Activated naive CD4-positive, alpha-beta T cell treated with anti-CD3 and anti-CD28 coated beads for 36 hours (primary cell): ENCODE measurements at places on chromosomes 13 and 19. TPM values are rescaled to one million over a fixed set of nuclear protein-coding genes. Genes with fewer than 3 reads are reported as not detected.
A peak's percentile ranks its signal among the peaks of the same experiment; 100 is the strongest.

- H3K27ac ChIP-seq = no peak overlapping the region
- H3K4me1 ChIP-seq = no peaks in the 10 kb centered on the region
- peaks cover 28% of the 10 kb centered on the region for H3K36me3 ChIP-seq
- no peaks in the 10 kb centered on the region for H3K27me3 ChIP-seq
- no peak overlapping the region for H3K4me3 ChIP-seq
Measured at GRCh38 chr13:113321546-113321945, 24.5 kb downstream of the LAMP1 start.

- H3K4me3 ChIP-seq = no peak overlapping the region
- no peaks in the 10 kb centered on the region for H3K4me1 ChIP-seq
- DNase-seq = no peak
Measured at GRCh38 chr13:74641586-74641985, 507.4 kb upstream of the KLF12 start.

- H3K4me1 ChIP-seq = peaks cover 6% of the 10 kb centered on the region
- H3K4me3 ChIP-seq = no peak overlapping the region
- no peaks in the 10 kb centered on the region for H3K36me3 ChIP-seq
Measured at GRCh38 chr13:108425056-108425455, 155.5 kb downstream of the TNFSF13B start.

DNA sequence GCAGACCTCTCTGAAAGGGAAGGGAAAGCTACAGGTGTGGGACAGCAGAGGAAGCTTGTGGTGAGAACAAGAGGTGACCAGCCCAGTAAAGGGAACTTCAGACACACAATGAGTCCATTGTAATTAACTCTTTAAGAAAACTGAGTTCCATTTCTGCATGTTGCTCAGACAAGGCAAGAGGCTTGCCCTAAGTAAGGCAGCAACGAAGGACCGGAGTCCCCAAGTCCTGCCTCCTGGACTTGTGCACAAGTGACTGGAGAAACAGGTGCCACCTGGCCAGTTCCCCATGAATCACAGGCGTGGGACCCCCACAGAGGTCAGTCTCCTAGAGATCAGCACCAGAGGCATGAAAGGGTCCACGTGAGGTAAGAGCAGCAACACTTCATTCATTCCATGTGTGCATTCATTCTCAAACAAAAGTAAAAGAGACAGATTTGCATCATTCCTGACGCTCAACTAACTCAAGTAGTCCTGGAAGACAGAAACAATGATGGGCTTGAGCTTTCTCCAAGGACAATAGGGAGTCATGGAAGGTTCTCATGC lies 14.7 kb upstream of the SIGLEC6 start:
- DNase-seq = no peak
- H3K4me1 ChIP-seq = peaks cover 2% of the 10 kb centered on the region
- H3K27ac ChIP-seq = no peak overlapping the region
- no peak overlapping the region for H3K4me3 ChIP-seq
- H3K36me3 ChIP-seq = no peaks in the 10 kb centered on the region

DNA sequence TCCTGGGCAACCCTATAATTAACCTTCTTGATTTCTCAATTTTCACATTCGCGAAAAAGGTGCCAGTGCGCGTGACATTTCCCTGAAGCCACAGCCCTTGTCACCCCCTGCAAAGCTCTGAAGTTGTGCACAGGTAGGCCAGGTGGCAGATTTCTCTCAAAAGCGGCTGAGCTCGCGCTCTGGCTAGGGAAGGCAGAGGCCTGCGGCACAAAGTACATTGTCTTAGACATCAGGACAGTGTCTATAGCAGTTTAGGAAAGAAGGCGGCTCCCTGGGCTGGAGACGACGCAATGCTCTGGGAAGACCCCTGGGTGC lies 42.9 kb upstream of the ZNF14 start:
- peaks cover 46% of the 10 kb centered on the region for H3K4me1 ChIP-seq
- DNase-seq = no peak
- H3K36me3 ChIP-seq = peaks cover 28% of the 10 kb centered on the region
- no peaks in the 10 kb centered on the region for H3K27me3 ChIP-seq

DNA sequence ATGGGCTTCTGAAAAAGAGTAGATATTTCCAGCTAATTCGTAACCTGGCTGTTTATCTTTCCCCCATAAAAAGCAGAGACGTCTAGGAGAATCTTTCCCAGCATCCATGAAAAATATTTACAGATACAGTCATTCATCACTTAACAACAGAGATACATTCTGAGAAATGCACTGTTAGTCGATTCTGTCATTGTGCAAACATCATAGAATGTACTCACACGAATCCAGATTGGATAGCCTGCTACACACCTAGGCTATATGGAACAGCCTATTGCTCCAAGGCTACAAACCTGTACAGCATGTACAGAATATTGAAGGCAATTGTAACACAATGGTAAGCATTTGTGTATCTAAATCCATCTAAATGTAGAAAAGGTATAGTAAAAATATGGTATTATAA lies 530.2 kb upstream of the NBEA start:
- no peaks in the 10 kb centered on the region for H3K4me1 ChIP-seq
- no peaks in the 10 kb centered on the region for H3K27me3 ChIP-seq
- H3K4me3 ChIP-seq = no peak overlapping the region
- DNase-seq = no peak

GRCh38 chr13:37492075-37492474 lies 106.5 kb downstream of the POSTN start:
- H3K27me3 ChIP-seq = no peaks in the 10 kb centered on the region
- no peaks in the 10 kb centered on the region for H3K4me1 ChIP-seq
- no peaks in the 10 kb centered on the region for H3K36me3 ChIP-seq
- H3K27ac ChIP-seq = no peak overlapping the region
- H3K4me3 ChIP-seq = no peak overlapping the region

DNA sequence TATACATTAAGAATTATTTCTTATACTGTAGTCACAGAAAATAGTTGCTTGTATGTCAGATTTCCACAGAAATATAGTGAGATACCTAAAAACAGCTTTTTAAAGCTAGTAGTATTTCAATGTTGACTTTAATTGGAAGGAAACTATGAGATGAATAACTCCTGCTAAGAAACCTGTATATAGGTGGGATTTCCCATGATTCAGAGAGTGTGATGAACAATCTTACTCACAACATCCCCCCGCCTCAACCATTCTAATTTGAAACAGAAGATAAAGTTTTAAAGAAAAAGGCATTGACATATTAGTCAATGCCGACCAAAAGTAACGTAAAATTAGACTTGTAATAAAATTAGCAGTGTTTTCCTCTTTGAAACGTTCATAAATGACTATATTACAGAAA lies 1.4 kb upstream of the MIR17HG start:
- H3K4me3 ChIP-seq = peak overlapping the region; percentile 38
- peaks cover 22% of the 10 kb centered on the region for H3K36me3 ChIP-seq
- peak overlapping the region; percentile 99 for H3K27ac ChIP-seq
- DNase-seq = peak; percentile 27
- no peaks in the 10 kb centered on the region for H3K27me3 ChIP-seq

DNA sequence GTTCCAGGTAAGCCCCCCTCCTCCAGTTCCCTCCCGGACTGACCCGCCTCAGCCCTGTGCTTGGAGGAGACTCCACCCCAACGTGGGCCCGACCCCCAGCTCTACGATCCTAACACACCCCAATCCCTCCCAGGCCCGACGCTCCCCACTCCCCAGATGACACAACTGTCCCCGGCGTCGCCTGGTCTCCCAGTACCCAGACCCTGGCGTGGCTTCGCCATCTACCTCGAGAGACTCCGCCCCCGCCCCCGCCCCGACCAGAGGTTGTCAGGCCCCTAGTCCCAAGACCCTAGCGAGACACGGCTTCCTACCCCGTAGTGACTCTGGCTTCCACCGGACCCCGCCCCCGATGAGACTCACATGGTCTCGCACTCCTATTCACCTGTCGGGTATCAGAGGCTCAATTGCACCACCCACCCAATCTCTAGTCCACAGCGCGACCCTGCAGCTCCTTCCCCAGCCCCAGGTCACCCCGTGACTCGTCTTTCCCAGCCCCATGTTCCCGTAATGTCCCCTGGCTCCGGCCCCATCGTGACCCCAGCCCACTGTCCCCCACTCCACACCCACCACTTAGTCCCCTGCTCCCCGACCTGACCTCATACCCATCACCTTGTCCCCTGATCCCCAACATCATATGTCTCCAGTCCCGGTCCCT lies 2.9 kb downstream of the CD37 start:
- H3K4me3 ChIP-seq = no peak overlapping the region
- no peaks in the 10 kb centered on the region for H3K27me3 ChIP-seq
- peaks cover 34% of the 10 kb centered on the region for H3K36me3 ChIP-seq
- DNase-seq = no peak

DNA sequence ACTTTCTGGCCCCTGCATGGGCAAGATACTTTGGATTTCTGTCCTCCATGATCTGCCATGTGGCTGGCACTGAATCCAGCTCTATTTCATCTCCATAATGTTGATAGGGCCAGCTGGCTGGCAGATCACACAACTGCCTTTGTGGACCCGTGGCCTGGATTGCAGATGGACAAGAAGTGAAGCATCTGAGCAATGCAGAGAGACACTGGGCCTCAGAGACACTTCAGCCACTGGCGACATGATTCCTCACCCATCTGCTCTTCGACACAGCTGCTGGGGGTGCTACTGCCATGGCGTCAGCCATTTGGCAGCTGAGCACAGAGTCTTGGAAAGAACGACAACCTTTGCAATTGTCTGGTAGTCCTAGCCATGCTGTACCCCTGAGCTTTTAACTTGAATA lies 79.5 kb upstream of the MYO16 start:
- H3K36me3 ChIP-seq = no peaks in the 10 kb centered on the region
- H3K27ac ChIP-seq = no peak overlapping the region
- H3K4me1 ChIP-seq = no peaks in the 10 kb centered on the region
- peaks cover 2% of the 10 kb centered on the region for H3K27me3 ChIP-seq

DNA sequence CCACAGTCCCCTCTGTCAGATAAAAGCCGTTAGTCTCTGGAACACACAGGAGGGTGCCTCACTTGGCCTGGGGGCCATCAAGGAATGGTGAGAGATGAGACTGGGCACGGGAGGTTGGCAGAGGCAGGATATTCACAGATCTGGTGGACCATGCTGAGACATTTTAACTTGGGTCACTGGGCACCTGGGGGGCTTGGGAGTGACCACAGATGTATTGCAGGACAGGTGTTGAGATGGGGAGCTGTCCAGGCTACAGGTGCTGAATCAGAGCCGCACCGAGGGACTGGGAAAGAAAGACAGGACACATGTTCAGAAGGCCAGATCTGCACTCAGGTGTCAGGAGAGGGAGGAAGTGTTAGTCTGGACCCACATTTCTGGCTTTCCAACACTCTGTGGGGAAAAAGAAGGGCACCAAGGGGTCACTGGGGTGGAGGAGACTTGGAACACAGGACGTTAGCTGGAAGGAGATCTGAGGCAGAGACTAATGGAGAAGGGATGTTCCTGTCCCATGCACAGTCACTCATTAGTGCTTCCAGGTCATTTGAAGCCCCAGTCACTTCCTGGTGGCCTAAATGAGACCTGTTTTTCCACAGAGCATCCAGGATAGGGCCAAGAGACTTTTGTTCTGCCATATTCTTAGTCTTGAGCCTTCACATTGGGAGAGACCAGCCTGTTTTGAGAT lies 56.1 kb downstream of the CHST8 start:
- H3K4me1 ChIP-seq = no peaks in the 10 kb centered on the region
- DNase-seq = no peak
- peaks cover 12% of the 10 kb centered on the region for H3K27me3 ChIP-seq
- no peak overlapping the region for H3K27ac ChIP-seq
- no peak overlapping the region for H3K4me3 ChIP-seq
- no peaks in the 10 kb centered on the region for H3K36me3 ChIP-seq

DNA sequence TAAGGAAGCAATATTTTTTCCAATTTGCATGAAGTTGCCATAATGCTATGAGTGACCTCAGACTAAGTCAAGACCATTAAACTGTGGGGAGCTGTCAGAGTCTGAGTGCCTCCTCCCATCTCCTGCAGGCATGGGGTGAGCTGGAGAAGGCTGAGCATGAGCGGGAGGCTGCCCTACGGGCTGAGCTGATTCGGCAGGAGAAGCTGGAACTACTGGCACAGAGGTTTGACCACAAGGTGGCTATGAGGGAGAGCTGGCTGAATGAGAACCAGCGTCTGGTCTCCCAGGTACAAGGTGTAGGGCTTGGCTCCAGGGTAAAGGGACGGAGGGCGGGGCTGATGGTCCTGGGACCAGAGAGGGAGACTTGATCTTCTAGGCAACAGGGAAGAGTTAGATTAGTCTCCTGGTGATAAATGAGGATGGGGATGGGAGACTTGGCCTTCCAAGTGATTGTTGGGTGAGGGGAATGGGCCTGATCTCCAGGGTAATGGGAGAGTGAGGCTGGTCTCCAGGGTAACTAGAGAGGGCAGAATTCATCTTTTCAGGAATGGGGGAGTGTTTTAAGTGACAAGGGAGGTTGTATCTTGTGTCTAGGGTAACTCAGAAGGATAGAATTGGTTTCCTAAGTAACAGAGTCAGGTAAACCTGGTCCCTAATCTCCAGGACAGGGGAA lies 36.0 kb downstream of the SPTBN4 start:
- H3K27ac ChIP-seq = no peak overlapping the region
- H3K4me1 ChIP-seq = peaks cover 4% of the 10 kb centered on the region
- no peak overlapping the region for H3K4me3 ChIP-seq
- no peak for DNase-seq
- no peaks in the 10 kb centered on the region for H3K36me3 ChIP-seq

DNA sequence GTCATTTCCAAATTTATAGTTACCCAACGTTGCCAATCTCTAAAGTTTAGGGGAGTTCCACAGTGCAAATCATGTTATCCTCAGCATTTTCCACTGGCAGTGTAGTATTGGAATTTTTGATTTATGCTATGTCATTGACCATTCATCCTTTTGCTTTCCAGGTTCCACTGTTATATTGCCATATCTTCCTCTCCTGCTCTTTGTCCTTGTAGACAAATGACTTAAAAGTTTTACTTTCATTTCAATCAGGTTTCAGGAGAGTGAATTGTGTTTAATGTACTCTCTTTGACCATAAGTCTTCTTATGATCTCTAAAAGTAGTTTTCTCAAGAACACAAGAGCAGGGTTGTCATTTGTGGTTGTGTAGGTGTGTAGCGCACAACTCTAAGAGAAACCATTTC lies 274.6 kb downstream of the COG6 start:
- H3K4me1 ChIP-seq = peaks cover 15% of the 10 kb centered on the region
- no peak for DNase-seq
- no peaks in the 10 kb centered on the region for H3K27me3 ChIP-seq
- H3K27ac ChIP-seq = no peak overlapping the region
- no peak overlapping the region for H3K4me3 ChIP-seq

DNA sequence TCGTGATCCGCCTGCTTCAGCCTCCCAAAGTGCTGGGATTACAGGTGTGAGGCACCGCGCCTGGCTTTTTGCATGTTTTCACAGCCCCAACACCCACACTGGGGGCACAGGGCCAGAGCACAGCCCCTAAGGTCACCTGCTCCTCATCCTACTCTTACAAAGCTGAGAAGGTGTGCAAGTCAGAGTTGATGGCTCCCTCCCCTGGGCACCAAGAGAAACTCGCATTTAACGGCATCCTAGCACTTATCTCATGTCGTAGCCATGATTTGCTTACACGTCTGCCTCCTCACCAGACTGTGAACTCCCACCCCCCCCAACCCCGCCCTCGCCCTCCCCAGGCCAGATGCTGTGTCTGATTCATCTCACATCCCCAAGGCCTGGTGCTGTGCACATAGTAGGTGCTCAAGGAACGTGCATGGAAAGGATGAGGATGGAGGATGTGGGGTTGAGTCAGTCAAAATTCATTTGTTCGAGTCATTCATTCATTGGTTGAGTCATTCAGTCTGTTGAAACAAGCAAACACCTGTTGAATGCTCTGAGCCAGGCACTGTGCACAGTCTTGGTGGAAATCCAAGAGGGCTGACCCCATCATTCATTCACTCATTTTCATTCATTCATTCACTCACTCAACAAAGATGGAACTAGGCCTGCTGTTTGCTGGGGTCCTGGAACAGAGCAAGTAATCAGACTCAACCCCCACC lies 11.3 kb downstream of the SHANK1 start:
- no peaks in the 10 kb centered on the region for H3K36me3 ChIP-seq
- H3K4me3 ChIP-seq = no peak overlapping the region
- DNase-seq = no peak
- H3K4me1 ChIP-seq = no peaks in the 10 kb centered on the region

UBE2S gene
- total RNA-seq = 294 TPM
